T-helper 2 cell treated with Interferon-gamma antibody and Interleukin-4, amounts not matched to agents 5 μg/mL and 100 μg/mL, for 36 hours (primary cell): ENCODE measurements at places on chromosomes 13 and 19.

DNA sequence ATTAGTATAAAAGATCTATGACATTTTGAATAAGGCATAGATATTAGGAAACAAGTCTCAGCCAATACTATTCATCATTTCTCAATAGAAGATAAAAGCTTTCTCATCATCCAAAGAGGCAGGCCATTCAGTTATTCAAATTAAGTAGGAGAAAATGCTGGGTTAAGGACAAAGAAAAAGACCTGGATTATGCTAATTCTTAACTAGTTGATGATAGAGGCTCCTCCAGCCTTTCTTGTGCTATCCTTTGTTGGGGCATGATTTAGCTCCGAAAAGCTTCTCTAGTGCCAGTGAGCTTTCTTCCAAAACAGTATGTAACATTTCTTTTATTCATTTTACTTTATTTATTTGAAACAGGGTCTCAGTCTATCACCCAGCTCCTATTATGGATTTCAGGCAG, 223.0 kb downstream of the DCLK1 start:
- DNase-seq: no peak

GRCh38 chr19:49098795-49099194, 13.5 kb downstream of the SNRNP70 start:
- no peak for DNase-seq

DNA sequence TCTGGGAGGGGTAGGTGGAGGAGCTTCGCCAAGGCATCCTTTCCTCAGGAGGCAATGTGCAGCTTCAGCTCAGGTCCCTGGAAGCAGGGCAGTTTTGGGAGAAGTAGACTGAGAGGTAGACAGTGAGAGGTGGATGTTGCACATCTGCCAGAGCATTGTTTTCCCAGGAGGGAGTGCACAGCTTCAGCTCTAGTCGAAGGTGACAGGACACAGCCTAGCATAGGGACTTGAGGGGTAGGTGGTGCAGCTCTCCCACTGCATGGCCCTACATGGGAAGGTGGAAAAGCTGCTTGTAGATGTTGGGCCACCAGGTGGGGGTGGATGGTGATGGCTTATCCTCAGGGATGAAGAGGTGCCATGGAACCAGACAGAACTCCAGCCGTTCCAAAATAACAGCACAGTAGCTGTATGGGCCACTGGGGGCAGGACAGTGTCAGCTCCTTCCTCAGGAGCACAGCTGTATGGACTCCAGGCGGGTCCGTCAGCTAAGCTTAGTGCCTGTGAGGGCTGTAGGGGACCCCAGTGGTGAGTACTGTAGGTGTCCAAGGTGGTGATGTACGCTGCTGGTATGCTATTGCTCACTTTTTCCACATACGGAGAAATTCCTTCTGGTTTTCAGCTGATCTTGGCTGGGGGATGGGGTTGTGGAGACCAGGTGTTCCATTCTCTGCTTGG, 17.4 kb upstream of the ZNF543 start:
- DNase-seq: no peak

DNA sequence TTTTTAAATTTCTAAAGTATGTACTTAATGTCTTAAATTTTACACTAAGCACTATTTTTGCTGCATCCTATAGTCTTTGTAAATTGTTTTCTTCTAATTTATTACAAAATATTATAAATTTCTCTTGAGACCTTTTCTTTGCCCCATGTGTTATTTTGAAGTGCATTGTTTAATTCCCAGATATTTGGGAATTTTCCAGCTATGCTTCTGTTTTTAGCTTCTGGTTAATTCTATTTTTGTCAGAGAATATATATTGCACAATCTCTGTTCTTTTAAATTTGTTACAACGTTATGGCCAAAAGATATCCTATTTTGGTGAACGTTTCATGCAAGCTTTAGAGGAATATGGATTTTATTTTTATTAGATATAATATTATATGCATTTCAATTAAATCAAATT, 917.4 kb upstream of the MIR17HG start:
- no peak for DNase-seq

- no peak for DNase-seq
These were observed 10.5 kb upstream of the GJA3 start for GRCh38 chr13:20171364-20171763.

DNA sequence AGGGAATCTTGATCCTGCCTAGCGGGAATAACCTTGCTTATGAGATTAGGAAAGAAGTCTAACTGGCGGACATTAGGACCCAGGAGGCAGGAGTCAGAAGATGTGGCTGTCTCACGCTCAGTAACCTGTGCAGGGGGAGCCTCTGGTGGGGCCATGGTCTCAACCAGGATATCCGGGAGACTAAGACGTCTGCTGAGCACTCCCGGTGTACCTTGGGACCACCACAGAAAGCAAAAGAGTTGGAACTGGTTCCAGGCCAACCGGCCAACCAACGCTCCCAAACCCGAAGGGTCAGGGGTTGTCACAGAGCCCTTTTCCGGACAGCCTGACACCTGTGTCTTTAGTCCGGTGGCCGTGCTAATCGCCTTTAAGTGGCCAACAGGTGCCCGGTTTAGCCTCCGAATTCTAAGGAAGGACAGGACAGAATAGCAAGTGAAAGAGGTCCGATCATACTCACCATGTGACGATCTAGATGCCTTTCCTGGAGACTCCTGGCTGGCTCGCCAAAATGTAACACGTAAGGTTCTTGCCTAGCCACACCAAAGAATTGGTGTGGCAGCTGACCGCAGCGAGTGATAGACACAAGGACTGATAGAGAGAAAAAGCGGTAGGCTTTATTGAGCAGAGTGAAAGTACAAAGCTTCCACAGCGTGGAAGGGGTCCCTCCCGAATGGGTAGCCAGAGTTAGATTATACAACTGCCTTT, 103.9 kb upstream of the DIAPH3 start:
- no peak for DNase-seq

DNA sequence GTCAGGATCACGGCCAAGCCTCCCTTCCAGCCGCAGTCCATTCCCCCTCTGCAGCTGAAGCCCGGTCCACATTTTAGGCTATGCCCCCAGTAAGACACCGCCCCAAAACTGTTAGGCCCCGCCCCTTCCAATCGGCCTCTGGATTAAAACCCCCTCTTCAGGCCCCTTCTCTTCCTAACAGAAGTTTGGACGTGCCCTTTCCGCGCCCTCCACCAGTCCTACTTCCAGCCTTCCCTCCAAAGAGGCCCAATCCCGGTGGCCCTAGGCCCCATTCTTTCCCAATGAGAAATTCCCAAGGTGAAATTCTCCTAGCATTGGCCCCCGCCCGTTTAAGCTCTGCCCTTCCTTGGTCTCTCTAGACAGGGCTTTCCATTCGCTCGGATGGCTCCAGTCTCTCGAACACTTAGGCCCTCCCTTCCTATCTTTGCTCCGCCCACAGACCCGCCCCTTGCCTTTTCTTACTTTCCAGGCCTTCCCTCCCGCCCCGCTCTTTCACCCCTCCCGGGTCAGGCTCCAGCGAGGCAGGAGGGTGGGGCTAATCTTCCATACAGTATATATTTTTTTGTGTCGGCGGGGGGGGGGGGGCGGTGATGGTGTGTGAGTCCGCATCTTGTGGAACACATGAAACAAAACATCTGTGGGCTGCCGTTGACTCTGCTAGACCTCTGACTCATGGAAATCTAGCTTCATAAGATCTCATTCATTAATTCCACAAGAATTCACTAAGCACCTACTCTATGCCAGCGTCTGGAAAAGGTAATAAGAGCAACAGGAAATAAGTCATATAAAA, 13.6 kb downstream of the LTBP4 start:
- peak; percentile 91 for DNase-seq

DNA sequence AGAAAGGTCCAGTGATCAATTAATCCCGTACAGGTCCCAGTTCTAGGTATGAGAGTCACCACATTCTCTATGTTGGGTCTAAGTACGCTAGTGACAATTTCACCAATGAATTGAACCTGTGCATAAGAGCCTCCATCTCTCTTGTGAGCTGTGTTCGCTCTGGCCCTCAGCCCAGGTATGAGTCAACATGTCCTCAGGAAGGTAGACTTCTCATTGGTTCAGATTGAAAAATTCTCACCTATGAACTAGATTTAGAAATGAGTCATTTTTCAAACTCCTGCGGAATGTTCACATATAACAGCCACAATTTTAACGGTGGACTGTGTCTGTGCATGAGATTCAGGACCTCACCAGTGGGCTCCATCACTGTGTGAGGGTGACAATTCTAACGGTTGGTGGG, 12.7 kb upstream of the ZNF43 start:
- DNase-seq: no peak

DNA sequence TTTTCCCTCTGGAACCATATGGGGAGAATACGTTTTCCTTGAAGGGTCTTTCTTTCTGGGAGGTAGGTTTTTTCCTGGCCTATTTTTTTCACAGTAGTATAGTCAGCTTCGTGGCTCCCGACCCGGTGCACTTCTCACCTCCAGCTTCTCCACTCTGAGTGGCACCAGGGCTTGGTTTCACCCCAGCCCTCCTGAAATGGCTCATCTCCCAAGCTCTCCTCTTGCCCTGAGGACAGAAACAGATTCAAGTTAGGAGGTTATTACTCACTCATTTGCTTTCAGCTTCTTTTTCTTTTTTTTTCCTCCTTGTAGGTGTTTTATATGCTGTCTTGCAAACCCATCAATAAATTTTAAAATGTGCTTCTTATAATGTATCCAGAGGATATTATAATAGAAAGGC, 199.3 kb downstream of the RFC3 start:
- DNase-seq: no peak

DNA sequence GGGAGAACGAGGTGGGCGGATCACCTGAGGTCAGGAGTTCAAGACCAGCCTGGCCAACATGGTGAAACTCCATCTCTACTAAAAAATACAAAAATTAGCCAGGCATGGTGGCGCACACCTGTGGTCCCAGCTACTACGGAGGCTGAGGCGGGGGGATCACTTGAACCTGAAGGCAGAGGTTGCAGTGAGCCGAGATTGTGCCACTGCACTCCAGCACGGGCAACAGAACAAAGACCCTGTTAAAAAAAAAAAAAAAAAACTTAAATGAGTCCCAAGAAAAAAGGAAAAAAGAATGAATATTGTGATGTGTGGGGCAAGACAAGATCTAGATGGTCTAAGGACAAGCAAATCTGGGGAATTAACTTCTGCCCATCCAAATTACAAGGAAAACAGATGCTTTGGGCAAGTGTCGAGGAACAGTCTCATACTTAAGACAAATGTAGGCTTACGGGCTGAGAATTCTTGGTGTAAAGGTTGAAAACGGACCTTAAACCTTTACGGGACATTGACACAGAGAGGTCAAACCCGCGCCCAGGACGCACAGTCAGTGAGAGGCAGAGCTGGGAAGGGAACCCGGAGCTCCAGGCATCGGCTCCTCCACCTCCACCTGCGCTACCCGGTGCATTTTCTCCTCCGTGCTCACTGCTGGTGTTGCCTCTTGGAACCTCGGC, 656 bp upstream of the ZNF324 start:
- no peak for DNase-seq

DNA sequence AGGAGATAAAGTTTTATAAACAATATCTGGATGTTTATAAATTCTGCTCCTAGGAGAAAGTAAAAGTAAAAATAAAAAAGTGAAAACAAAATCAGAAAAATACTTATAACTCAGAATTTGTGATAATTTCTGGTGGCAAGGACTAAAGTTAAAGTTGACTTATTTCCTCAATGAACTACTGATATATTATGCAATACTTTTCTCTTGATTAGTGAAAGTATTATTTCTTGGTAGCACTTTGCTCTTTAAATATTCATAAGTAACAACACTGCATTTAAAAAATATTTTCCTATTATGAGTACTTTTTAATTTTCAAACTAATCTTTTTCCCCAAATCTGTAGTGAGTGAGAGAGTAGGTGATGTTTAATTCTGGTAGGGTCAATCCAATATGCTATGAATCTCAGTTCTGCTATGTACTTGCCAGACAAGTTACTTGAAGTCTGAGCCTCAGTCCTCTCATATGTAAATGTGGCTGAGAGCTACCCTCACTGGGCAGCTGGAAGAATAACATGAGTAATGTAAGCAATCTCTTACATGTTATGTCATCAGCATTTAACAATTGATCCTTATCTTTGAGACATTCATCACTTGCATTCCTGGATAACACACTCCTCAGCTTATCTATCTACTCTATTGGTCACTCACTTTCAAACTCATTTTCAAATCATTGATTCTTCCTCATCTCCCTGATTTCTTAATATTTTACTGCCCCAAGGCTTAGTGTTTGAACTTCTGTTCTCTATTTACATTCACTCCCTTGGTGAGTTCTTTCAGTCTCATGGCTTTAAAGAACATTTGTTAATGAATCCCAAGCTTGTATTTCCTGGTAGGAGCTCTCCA, 239.0 kb downstream of the RGCC start:
- no peak for DNase-seq

GRCh38 chr13:76378767-76379166, 507.4 kb downstream of the KCTD12 start:
- no peak for DNase-seq

DNA sequence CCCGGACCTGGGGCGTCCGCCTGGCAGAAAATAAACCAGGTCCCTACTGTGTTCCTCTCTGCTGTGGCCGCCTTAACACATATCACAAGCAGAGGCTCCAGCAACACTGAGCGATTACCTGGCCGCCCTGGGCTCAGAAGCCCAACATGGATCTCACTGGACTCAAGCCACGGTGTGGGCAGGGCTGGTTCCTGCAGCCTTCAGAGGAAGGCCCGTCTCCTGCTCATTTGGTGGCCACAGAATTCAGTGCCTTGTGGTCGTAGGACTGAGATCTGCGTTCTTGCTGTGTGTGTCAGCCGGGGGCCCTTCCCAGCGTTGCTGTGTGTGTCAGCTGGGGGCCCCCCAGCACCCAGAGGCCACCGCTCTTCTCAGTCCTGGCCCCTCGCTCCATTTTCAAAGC, 30.2 kb downstream of the C2CD4C start:
- DNase-seq: no peak
